SHP77 (cell line): ENCODE measurements at places on chromosomes 7 and 10.

GRCh38 chr10:89644967-89645741 is at the start of gene PANK1:
Gene PANK1 (minus strand): TSS chr10:89645242. CDS start chr10:89644891, 351 bp downstream.
- DNase-seq = no peak

- DNase-seq = no peak
These were observed 355.3 kb downstream of the ARL4A start for GRCh38 chr7:13042605-13043236.

GRCh38 chr7:131007439-131008330 is 273.7 kb upstream of the KLF14 start:
- peak; percentile 69 for DNase-seq

DNA sequence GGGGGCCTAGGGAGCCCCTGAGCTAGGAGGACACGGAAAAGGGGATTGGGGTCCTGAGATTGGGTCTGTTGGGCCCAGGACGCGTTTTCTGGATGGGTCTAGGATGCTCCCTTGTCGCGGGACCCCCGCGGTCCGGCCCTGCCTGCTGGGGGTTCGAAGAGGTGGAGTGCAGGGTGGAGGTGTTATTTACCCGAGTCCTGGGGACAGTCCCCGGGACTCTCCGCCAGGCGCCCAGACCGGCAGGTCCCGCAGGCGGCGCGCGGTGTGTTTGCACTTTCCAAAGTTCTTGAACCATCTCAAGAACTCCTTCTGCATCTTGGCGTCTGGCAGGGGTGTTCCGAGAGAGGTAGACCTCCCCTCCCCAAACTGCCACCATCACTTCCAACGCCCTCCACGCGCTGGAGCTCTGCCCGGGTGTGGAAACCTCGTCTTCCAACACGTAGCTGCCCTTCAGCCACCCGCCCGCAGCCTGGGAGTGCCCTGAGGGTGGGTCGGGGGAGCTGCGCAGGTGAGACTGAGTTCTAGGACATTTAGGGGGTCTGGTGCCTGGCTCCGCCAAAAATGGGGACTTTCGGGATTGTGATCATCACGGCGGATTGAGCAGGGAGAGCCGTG is 569 bp downstream of the CAV1 start:
- DNase-seq = no peak

- DNase-seq = no peak
These were observed 79.1 kb downstream of the ITGA8 start for GRCh38 chr10:15640536-15641085.

GRCh38 chr7:25580141-25580540 is 351.9 kb upstream of the NPVF start:
- DNase-seq = no peak

DNA sequence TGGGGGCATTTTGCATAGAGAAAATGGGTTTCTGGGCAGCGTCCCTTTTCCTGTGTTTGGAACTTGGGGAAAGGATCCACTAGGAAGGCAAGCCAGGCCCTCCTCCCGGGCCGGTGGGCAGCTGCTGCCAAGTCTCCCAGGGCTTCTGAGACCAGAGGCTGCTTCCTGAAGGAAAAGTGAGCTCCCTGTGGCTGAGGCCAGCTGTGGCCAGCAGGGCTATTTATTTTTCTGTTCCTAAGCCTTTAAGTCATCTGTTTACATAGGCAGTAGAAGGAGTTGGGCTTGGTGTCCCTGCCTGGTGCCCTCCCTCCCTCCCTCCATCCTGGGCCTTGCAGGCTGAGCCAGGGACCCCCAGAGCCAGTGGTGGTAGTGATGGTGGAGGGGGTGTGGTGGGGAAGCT is 70.5 kb upstream of the COL13A1 start:
- DNase-seq = no peak

- no peak for DNase-seq
These were observed 38.9 kb downstream of the SH3PXD2A start for GRCh38 chr10:103816431-103816830.

DNA sequence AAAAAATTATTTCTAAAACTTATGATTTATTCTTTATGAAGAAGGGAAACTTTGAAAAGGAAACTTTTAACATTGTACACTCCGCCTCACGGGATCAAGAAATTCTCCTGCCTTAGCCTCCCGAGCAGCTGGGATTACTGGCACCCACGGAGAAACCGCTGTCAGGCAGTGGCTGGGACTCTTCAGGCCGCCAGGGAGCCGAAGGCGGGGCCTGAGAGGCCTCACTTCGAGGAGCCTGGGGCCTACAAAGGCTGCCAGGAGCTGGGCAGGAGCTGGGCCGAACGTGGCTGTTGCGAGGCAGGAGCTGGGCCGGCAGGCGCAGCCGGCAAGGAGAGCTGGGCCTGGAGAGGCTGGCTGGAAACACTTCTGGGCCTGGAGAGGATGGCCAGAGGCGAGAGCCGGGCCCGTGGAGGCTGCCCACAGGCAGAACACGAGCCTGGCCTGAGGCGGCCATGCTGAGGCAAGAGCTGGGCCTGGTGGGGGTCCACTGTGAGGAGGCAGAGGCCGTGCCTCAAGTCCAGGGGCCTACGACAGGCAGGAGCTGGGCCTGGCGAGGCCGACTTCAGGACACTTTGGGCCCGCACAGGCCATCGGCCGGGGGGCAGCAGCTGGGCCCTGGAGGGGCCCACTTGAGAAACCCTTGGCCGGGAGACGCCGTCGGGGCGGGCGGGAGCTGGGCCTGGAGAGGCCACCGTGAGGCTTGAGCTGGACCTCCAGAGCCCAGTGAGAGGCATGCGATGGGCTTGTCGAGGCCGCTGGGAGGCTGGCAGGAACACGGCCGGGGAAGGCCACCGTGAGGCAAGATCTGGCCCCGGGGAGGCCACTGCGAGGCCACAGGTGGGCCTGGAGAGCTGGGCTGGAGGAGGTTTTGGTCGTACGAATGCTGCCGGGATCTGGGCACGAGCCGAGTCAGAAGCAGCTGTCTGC is 23.7 kb downstream of the MDH2 start:
- DNase-seq = no peak

DNA sequence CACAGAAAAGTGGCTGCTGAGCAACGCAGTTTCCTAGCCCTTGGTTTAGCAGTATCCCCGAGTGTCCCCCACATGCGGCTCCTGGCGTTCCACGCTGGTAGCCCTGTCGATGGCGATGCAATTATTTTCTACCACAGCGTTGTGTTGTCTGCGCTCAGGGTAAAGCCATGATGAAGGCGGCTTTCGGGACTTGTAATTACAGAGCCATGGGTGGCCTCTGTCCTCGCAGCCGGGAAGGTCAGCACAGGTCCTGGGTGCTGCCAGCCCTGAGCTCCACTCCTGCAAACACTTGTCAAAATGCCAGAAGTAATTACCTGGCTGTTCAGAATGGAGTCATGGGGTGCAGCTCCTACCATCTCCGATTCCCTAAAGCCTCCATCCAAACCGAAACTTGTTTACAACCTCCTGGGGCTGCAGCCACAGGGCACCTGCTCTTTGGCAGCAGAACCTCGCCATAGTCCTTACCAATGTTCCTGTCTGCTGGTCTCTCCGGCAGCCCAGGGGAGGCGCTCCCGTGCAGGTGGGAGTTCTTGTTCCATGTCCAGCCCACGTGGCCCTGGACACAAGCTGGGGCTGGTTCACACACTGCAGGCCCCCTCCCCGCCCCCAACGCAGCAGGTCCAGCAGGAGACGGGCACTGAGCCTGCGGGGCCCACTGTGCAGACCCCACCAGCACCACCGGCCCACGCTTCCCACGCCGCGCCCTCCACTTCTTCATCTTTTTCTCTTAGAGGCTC is 512.6 kb downstream of the PTPRN2 start:
- no peak for DNase-seq

- no peak for DNase-seq
These were observed 223.5 kb downstream of the CCDC3 start for GRCh38 chr10:12777840-12778585.

GRCh38 chr7:156668130-156668741 is 27.7 kb downstream of the RNF32 start:
- DNase-seq = no peak

- DNase-seq = no peak
These were observed 214.2 kb upstream of the ADO start for GRCh38 chr10:62590306-62590705.

DNA sequence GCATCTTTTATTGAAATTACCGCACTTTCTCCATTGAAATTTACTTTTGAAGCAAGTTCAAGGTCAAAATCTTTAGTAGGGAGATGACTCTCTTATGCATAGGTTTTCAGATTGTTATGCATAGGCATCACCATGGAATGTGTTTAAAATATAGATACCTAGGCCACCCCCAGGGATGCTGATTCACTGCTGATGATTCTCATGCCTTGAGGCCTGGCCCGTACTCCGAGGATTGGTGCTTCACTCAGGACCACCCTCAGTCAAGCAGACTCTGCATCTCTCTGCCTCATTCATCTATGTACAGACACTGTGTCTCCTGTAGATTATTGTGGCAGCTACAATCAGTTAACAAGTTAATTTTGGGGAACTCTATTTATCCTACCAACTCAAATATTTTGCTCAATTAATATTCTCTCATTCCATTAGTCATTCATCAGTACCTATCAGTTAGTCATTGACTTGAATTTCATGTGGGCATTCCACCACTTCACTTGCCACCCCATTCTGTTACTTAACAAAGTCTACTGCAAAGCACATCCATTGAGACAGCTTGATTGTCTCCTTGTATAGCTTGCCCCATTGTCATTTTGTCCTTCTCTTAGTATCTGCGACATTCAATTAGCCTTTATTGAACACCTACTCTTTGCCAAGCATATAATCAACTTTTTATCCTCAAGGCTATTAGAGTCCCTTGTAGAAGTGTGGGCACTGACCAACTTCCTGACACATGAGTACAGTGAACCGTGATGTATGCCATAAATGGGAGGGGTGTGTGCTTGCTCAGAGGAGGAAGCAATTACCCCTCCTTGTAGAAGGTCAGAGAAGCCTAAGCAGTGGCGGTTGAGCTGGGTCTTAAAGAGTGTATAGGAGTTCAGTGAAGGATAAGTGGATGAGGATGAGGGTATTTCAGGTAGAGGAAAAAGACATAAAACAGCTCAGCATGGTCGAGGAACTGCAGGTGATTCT is 255.6 kb upstream of the BMPER start:
- no peak for DNase-seq

DNA sequence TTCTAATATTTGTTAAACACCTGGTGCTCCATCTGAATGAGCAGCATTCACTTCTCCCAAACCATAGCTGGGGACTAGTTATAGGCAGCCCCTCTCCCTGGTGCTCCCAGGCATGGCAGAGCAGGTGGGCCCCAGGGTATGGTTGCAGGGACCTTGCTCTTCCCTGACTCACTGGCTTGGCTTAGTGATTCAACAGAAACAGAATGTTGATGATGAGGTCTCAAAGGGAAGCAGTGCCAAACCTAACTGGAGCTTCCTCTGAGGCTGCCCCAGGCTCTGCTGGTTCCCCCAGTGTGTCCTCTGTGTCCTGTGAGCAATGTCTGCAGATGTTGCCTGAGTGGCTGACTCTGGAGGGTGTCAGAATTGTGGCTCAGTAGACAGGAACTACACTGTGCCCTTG is 3.7 kb downstream of the GPR26 start:
- DNase-seq = no peak
